ENCODE measurements at places on chromosomes 2 and 18. TPM values are rescaled to one million over a fixed set of nuclear protein-coding genes. Genes with fewer than 3 reads are reported as not detected.

GRCh38 chr18:56647951-56648893 is 2.9 kb upstream of the WDR7 start:
- H3K36me3 ChIP-seq: no peaks in the 10 kb centered on the region
- H3K27ac ChIP-seq: no peak overlapping the region
- peaks cover 17% of the 10 kb centered on the region for H3K4me1 ChIP-seq
- no peak overlapping the region for H3K4me3 ChIP-seq

DNA sequence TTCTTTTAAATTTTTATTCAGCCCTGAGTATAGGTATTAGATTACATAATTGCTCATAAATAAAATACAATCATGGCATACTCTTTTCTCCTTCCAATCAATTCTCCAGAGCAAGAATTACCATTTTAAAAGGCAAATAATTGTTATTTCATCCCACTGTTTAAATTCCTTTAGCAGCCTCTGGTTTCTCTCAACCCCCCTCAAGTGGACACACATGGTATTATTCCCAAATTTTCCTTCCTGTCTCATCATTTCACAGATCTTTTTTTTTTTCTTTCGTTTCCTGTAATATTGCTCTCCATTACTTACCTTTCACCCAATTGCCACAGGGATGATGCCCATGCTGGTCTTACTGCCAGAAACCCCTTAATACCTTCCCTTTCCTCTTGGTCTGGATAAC is 385.2 kb downstream of the RIT2 start:
- H3K4me3 ChIP-seq: no peak overlapping the region
- no peak overlapping the region for H3K27ac ChIP-seq

DNA sequence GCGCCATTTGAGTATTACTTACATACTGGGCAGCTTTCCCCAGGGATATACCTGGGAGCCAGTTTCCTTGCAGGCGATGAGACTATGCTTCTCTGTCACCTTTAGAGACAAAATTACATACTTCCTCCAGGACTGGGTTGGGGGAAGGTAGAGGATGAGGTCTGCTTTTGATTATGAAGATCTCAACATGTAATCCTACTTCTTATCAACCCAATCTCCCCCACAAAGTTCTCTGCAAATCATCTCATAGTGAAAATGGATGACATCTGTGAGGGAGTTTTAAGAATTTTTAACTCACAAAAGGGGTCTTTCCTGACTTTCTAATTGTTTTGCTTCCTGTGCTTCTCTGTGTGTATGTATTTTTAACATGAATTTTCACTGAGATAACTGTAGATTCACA is 81.9 kb downstream of the TMEM131 start:
- no peak overlapping the region for H3K4me3 ChIP-seq
- no peaks in the 10 kb centered on the region for H3K27me3 ChIP-seq
- no peak for DNase-seq

DNA sequence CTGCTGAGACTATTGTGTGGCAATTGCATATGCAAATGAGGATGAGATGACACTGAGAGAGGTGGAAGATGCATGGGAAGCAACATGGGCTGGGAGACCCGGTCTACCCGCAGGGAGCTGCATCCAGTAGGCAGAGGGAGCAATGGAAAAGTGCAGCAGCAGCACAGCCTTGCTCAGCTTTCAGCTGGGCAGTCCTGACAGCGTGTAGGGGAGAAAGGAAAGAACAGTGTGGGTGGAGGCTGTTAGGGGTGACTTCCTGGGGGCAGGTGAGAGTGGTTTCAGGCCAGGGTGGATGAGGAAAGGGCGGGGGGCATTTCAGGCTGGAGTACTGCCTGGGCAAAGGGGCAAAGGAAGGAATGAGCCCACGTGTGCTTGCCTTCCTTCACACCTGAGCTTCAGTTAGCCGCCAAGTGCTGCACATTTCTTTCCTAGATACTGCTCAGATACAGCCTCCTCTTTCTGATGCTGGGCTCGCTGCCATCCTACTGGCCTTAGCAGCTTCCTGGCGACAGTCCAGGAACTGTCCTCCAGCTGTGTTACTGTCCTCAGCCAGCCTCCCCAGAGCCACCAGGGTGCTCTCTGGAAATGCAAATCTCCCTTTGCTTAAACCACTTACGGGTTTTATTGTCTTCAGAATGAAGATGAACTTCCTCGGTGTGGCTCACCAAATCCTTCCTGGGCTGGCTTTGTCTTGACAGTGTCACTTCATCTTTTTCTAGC is 276.3 kb downstream of the TSN start:
- H3K4me3 ChIP-seq: no peak overlapping the region
- H3K27ac ChIP-seq: no peak overlapping the region
- H3K27me3 ChIP-seq: no peaks in the 10 kb centered on the region
- H3K36me3 ChIP-seq: no peaks in the 10 kb centered on the region
- H3K4me1 ChIP-seq: no peaks in the 10 kb centered on the region
- DNase-seq: no peak

- H3K36me3 ChIP-seq: peaks cover 63% of the 10 kb centered on the region
- H3K27ac ChIP-seq: no peak overlapping the region
- H3K27me3 ChIP-seq: no peaks in the 10 kb centered on the region
- H3K4me1 ChIP-seq: no peaks in the 10 kb centered on the region
Observed at GRCh38 chr2:239128706-239129105, 272.1 kb downstream of the HDAC4 start.

DNA sequence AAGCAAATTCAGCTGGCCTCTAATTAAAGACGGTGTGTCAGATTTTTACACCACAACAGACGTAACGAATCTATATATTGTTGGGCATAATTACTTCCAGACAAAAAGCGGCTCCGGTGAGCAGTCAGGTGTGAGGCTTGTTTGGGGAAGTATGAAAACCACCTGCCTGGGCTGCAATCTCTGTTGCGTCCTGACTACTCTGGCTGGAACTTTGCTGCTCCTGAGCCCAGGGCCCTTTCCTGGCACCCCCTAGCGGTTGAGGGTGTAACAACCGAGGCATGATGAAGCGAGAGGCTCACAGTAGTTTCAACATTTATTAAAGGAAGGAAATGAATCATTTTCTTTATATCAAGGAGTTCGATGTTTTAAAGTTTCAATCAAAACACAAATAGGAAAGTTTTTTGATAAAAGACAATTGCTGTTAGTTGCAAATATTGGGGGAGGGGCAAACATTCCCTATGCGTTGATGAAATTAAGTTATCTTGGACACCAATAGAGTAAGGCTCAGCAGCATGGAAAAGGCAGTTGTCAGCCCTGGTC is 10.6 kb upstream of the ITGB6 start:
- peaks cover 23% of the 10 kb centered on the region for H3K4me1 ChIP-seq
- no peaks in the 10 kb centered on the region for H3K27me3 ChIP-seq
- no peak overlapping the region for H3K27ac ChIP-seq
- H3K4me3 ChIP-seq: no peak overlapping the region

DNA sequence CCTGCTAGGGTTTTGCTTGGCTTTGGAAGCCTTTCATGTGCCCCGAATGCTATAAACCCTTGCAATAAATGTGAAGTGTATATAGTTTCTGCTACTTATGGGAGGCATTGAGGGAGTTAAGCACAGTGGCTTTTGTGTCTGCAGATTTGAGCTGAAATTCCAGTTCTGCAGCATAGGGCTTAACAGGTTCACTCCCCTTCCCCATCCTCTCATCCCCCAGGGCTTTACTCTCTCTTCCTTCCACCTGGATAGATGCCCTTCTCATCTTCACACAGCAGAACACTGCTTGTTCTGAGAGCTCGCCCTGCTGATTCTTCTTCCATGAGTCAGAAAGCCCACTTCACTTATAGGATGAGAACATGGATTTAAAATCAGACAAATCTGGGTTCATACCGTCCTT is 37.2 kb downstream of the SOX11 start:
- no peak overlapping the region for H3K27ac ChIP-seq
- no peak for DNase-seq
- no peak overlapping the region for H3K4me3 ChIP-seq
- no peaks in the 10 kb centered on the region for H3K36me3 ChIP-seq
- H3K4me1 ChIP-seq: peaks cover 5% of the 10 kb centered on the region

DNA sequence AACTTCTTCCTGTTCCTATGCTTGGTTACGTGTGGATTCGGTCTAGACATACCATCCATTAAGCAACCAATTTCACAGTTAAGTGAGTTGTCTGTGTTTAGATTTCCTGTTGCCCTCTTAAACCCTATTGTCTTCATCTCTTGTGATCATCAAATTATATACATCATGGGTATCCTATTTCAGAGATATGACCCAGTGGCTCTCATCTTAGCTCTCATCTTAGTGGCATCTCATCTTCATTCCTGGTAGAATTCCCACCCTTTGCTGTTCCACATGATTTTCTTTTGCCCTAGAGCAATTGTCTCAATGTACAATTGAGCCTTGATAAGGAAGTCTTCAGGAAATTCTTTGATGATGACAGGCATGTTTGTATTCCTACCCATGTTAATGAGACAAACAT is 29.4 kb upstream of the FN1 start:
- no peak for DNase-seq
- no peaks in the 10 kb centered on the region for H3K4me1 ChIP-seq
- no peaks in the 10 kb centered on the region for H3K36me3 ChIP-seq
- H3K4me3 ChIP-seq: no peak overlapping the region
- no peaks in the 10 kb centered on the region for H3K27me3 ChIP-seq

- H3K4me3 ChIP-seq: no peak overlapping the region
- H3K36me3 ChIP-seq: peaks cover 10% of the 10 kb centered on the region
- no peak overlapping the region for H3K27ac ChIP-seq
- H3K4me1 ChIP-seq: no peaks in the 10 kb centered on the region
Observed at GRCh38 chr2:24153478-24153877, 21.4 kb upstream of the FAM228A start.

DNA sequence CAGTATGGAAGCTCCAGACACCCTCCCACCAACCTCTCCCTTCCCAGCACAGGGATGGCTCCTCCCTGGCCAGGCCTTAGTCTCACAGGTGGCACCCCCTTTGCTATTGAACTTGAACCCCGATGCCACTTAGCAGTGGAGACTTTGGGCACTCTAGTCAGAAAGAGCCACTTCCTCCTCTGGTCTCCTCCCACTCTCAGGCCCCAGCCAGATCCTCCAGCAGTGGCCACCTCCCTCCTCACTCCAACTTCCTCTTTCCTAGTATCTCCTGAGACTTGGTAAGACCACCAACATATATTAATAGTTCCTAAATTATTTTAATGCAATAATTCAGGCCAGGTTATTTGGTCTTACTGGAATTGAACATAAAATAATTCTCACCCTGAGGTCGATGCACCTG is 437.2 kb upstream of the ID2 start:
- no peak overlapping the region for H3K27ac ChIP-seq
- H3K4me3 ChIP-seq: no peak overlapping the region
- DNase-seq: peak; percentile 53
- no peaks in the 10 kb centered on the region for H3K4me1 ChIP-seq

DNA sequence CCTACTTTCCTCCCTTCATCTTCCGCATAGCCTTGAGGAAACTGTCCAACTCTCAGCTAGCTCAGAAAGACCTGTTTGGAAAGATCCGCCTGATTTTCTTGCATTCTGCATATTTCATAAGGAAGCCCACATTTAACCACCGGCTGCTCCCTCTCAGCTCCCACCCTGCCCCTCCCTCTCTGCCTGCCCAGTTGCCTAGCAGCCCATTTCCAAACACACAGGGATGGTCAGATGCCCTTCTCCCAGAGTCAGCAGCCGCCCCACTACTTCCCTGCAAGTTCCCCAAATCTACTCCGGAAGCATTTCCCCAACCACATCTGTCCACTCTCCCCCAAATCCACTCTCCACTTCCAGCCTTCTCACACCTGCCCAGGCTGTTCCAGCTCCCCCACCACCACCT is 96.0 kb downstream of the TNS1 start:
- no peaks in the 10 kb centered on the region for H3K36me3 ChIP-seq
- peaks cover 89% of the 10 kb centered on the region for H3K4me1 ChIP-seq
- H3K27me3 ChIP-seq: no peaks in the 10 kb centered on the region

DNA sequence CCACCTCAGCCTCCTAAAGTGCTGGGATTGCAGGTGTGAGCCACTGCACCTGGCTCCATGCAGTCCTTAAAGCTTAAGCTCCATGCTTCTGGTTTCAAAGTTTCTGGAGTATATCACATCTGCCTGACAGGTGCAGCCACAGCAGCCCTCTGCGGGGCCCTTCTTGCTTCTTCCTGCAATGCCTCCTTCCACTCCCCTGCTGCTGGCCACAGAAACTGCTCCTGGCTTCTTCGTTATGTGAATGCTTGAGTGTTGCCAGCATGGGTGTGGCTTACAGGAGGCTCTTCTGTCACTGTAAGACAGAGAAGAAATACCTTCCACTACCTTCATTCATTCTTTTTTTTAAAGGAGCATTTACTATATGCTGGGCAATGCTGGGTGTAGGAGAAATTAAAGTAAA is 10.1 kb upstream of the CCBE1 start:
- H3K4me1 ChIP-seq: no peaks in the 10 kb centered on the region
- H3K36me3 ChIP-seq: no peaks in the 10 kb centered on the region
- no peak for DNase-seq
- no peak overlapping the region for H3K4me3 ChIP-seq
- no peaks in the 10 kb centered on the region for H3K27me3 ChIP-seq
- no peak overlapping the region for H3K27ac ChIP-seq

DNA sequence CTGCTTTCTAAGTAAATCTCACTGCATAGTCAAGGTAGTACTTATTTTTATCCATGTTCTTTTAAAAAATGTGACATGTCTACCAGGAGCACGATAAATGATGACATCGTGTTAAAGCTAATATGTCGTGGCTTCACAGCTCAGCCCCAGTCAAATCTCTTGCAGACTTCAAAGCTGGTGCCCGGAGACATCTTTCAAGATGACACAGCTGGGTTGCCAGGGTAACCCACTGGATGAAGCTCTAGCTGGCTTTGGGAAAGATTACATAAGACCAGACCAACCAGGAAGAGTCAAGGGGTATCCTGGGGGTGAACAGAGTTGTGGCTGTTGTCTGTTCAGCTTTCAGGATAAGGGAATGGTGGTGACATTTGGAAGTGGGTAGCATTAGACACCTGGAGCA is 67.8 kb downstream of the VSNL1 start:
- H3K4me1 ChIP-seq: no peaks in the 10 kb centered on the region
- no peaks in the 10 kb centered on the region for H3K36me3 ChIP-seq
- no peak overlapping the region for H3K27ac ChIP-seq
- no peak for DNase-seq

GRCh38 chr2:6921321-6921922 is 4.2 kb downstream of the RNF144A start:
- H3K27me3 ChIP-seq: no peaks in the 10 kb centered on the region
- H3K4me3 ChIP-seq: no peak overlapping the region
- peaks cover 20% of the 10 kb centered on the region for H3K4me1 ChIP-seq

ATP6V1B1 gene
- total RNA-seq: 23.0 TPM

ARHGAP28 gene
- 10.0 TPM for total RNA-seq

GATA6 gene
- total RNA-seq: 35.4 TPM

RNF144A gene
- 20.7 TPM for total RNA-seq

TCF7L1 gene
- 16.8 TPM for total RNA-seq

PAIP2B gene
- total RNA-seq: 5.9 TPM

SPP2 gene
- total RNA-seq: not detected

ZSWIM2 gene
- total RNA-seq: not detected
